ENCODE measurements at places on chromosomes 12 and 14. TPM values are rescaled to one million over a fixed set of nuclear protein-coding genes. Genes with fewer than 3 reads are reported as not detected.

ENDOU gene
- total RNA-seq = 50.2 TPM

RD3L gene
- not detected for total RNA-seq

LIN7A gene
- total RNA-seq = 0.91 TPM

RBMS2 gene
- 4.2 TPM for total RNA-seq

CLEC2A gene
- total RNA-seq = not detected

SERPINA4 gene
- total RNA-seq = not detected

FBLN5 gene
- 4.0 TPM for total RNA-seq

TCHP gene
- 31.7 TPM for total RNA-seq

TAS2R43 gene
- 4.8 TPM for total RNA-seq

SERPINA3 gene
- total RNA-seq = 3.3 TPM
